ENCODE measurements at places on chromosomes 12 and 14.

GRCh38 chr14:87457720-87458119 lies 535.3 kb downstream of the GALC start:
- no peak for DNase-seq

DNA sequence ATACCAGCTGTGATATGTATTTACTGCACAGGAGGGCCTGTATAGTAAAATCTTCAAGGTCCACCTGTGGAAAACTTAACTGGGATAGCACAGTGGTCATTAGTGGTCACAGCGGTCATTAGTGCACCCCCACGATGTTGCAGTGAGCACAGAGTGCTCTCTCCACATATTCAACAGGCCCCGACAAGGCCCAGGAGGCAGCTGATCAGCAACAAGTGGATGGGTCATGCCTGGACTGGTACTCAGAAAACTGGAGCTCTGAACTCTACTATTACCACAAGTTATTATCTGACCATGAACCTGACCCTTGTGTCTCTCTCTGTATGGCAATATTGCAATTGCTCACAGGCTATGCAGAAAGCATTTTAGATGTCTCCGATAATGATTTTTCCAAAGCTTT lies 129.5 kb downstream of the SLC35F4 start:
- DNase-seq: no peak

- DNase-seq: no peak
These were observed 22.5 kb upstream of the FOXG1 start for GRCh38 chr14:28744126-28744525.

GRCh38 chr14:101464984-101465794 lies 96.1 kb upstream of the DIO3 start:
- DNase-seq: no peak

GRCh38 chr12:47946413-47947323 lies 16.7 kb upstream of the TMEM106C start:
- no peak for DNase-seq

GRCh38 chr14:92600318-92601053 lies 86.9 kb downstream of the RIN3 start:
- no peak for DNase-seq

- no peak for DNase-seq
These were observed 90.5 kb downstream of the SLC2A13 start for GRCh38 chr12:40015345-40015744.

- no peak for DNase-seq
These were observed 75.0 kb upstream of the HIF1A start for GRCh38 chr14:61620130-61620946.

Data from iPS DF 19.7 (cell line).